ENCODE measurements at places on chromosomes 2 and 18. TPM values are rescaled to one million over a fixed set of nuclear protein-coding genes. Genes with fewer than 3 reads are reported as not detected.

- DNase-seq, result no peak
- peaks cover 7% of the 10 kb centered on the region for H3K4me1 ChIP-seq
- H3K4me3 ChIP-seq, result no peak overlapping the region
- H3K36me3 ChIP-seq, result no peaks in the 10 kb centered on the region
- H3K27me3 ChIP-seq, result no peaks in the 10 kb centered on the region
- no peak overlapping the region for H3K27ac ChIP-seq
Measured at GRCh38 chr2:207408086-207408794, 121.5 kb upstream of the CREB1 start.

DES gene
- total RNA-seq, result not detected

GRCh38 chr2:73982140-73982617 is 2.5 kb upstream of the TET3 start:
- no peak for DNase-seq
- no peaks in the 10 kb centered on the region for H3K27me3 ChIP-seq
- peak overlapping the region; percentile 30 for H3K4me3 ChIP-seq
- H3K4me1 ChIP-seq, result peaks cover 62% of the 10 kb centered on the region
- peaks cover 25% of the 10 kb centered on the region for H3K36me3 ChIP-seq

- H3K4me1 ChIP-seq, result no peaks in the 10 kb centered on the region
- H3K27ac ChIP-seq, result no peak overlapping the region
- H3K4me3 ChIP-seq, result no peak overlapping the region
- H3K27me3 ChIP-seq, result no peaks in the 10 kb centered on the region
- no peak for DNase-seq
Measured at GRCh38 chr18:75839041-75839440, 411.5 kb upstream of the SMIM21 start.

TMEM37 gene
- total RNA-seq, result not detected

DNA sequence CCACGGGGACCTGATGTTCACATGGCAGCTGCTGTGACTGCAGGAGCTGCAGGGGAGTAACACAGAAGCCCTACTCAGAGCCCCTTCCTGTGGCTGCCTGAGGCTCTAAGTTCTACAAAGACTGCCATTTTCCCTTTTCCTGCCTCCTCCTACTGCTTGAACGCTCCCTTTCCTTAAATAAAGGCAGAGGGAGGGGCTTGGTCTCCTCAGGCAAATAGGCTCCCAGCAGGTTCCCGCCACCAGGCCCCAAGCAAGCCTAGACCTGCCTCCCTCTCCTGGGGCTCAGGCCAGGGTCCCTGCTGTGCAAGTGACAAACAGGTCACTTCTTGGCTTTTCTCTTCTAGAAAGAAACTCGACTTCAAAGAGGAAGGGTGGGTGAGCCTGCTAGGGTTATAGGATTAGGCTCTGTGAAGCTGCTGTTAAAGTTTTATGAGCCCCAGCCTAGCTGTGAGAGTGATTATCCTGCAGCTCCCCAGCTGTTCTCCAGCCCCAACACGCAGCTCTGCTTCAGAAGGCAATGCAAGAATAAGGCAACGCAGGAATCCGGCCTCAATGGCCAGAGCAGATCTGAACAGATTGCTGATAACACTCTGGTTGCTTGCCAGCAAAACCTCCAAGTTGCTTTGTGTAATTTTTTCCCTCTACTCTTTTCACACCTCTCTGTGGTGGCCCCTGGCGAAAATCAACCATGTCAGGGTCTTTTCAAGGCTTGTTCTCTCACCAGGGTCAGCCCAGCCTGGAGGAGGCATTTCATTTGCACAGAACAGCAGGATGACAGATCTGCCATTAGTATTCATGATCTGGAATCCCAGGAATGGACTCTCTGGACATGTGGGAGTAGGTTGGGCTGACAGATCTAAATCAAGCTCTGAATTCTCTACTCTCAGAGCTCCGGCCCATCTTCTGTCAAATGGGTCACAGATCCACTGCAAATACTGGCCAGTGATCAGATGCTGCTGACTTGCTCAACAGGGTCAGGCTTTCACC is 71.3 kb downstream of the MRO start:
- H3K27me3 ChIP-seq, result peaks cover 2% of the 10 kb centered on the region
- no peak overlapping the region for H3K4me3 ChIP-seq
- no peak for DNase-seq
- H3K4me1 ChIP-seq, result no peaks in the 10 kb centered on the region

REG3A gene
- not detected for total RNA-seq

DNA sequence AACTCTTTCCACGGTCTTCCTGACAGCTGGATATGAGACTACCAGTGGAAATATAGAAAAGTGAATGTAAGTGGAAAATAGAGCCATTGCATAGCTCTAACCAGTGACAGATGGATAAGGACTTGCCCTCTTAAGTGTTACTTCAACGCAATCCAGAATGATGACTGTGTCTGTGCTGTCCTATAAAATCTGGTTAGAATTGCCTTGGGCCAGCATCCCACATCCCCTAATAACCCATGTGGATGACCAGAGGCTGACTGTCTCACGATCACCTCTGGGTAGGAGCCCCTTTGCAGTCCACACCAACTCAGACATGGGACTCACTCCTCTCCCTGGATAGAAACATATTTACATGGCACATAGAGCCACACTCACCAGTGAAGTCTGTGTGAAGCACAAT is 186.6 kb downstream of the C1D start:
- no peak for DNase-seq
- H3K4me1 ChIP-seq, result no peaks in the 10 kb centered on the region
- H3K36me3 ChIP-seq, result no peaks in the 10 kb centered on the region
- no peak overlapping the region for H3K4me3 ChIP-seq
- no peaks in the 10 kb centered on the region for H3K27me3 ChIP-seq

ARHGAP28 gene
- total RNA-seq, result not detected

DNA sequence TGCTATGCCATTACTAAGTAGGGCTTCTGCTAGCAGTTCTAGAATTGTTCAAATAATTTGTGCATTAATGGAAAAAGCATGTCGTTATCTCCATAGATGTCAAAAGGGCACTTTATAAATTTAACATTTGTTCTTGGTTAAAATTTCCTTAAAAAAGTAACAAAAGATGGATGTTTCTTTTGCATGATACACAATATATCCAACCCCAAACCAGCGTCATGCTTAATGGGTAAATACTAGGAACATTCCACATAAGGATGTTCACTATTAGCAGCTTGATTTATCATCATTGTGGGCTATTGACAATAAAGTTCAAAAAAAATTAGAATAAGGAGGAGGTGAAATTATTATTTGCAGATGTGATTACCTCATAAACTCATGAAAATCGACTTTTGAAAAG is 79.7 kb downstream of the GREB1L start:
- H3K36me3 ChIP-seq, result no peaks in the 10 kb centered on the region
- no peak overlapping the region for H3K4me3 ChIP-seq
- H3K27me3 ChIP-seq, result peaks cover under 1% of the 10 kb centered on the region
- no peak for DNase-seq

ALK gene
- not detected for total RNA-seq

DNA sequence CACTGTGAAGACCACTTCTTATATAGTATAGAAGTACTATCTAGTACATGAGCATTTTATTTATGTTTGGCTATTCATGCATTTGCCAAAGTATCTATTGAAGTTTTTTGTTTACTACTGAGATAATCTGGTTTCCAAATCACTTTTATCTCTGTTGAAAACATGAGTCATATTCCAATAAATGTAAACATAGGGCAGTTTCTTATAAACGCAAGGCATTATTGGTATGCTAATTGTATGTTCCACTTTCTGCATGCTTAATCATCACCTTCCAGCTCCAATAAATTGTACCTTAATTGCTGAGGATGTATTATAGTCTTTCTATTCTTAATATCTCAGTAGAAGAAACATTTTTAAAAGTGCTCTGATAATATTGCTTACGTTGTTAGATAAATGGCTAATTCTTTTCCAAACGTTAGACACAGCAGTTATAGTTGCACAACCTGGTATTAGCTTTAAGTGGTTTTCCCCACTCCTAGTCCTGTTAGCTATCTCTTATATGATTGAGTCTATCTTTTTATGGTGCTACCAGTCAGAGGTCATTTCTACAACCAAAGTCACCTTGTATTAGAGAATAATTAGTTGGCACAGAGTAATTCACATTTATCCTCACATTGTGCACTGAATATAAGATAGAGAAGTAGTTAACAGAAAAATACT is 17.2 kb downstream of the ITGA4 start:
- no peak overlapping the region for H3K4me3 ChIP-seq
- peaks cover 61% of the 10 kb centered on the region for H3K4me1 ChIP-seq
- H3K27me3 ChIP-seq, result no peaks in the 10 kb centered on the region

- no peaks in the 10 kb centered on the region for H3K27me3 ChIP-seq
- peaks cover 10% of the 10 kb centered on the region for H3K4me1 ChIP-seq
- no peaks in the 10 kb centered on the region for H3K36me3 ChIP-seq
- no peak overlapping the region for H3K27ac ChIP-seq
Measured at GRCh38 chr2:23550553-23550952, 165.6 kb downstream of the KLHL29 start.

DNA sequence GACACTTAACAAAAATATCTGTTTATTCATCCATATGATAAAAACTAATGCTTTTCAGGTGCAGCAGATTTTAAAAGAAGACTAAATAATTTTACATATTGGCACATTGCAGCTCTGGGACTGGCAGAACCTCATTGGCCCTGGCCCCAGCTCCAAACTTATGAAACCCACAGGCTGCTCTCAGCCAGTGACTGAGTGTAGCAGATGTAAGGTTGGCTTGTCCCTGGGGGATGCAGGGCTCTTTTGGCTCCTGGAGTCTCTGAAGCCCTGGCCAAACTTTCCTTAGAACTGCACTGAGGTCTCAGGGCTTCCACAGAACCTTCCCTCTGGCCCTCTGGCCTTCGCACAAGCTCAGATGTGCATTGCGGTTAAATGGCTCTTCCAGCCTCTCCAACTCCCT is 725.0 kb upstream of the SOX11 start:
- DNase-seq, result no peak
- no peaks in the 10 kb centered on the region for H3K27me3 ChIP-seq
- H3K27ac ChIP-seq, result no peak overlapping the region
- H3K4me1 ChIP-seq, result no peaks in the 10 kb centered on the region

ASB18 gene
- not detected for total RNA-seq

- no peaks in the 10 kb centered on the region for H3K27me3 ChIP-seq
- H3K4me1 ChIP-seq, result no peaks in the 10 kb centered on the region
- DNase-seq, result no peak
- H3K36me3 ChIP-seq, result no peaks in the 10 kb centered on the region
- H3K4me3 ChIP-seq, result no peak overlapping the region
Measured at GRCh38 chr2:164103271-164103670, 367.5 kb upstream of the FIGN start.

KHK gene
- total RNA-seq, result 12.3 TPM

GRCh38 chr2:109001201-109001600 is 12.2 kb upstream of the EDAR start:
- H3K4me3 ChIP-seq, result no peak overlapping the region
- H3K36me3 ChIP-seq, result no peaks in the 10 kb centered on the region
- H3K27ac ChIP-seq, result no peak overlapping the region
- no peak for DNase-seq
- H3K4me1 ChIP-seq, result no peaks in the 10 kb centered on the region

TMEM169 gene
- 1.3 TPM for total RNA-seq

DNA sequence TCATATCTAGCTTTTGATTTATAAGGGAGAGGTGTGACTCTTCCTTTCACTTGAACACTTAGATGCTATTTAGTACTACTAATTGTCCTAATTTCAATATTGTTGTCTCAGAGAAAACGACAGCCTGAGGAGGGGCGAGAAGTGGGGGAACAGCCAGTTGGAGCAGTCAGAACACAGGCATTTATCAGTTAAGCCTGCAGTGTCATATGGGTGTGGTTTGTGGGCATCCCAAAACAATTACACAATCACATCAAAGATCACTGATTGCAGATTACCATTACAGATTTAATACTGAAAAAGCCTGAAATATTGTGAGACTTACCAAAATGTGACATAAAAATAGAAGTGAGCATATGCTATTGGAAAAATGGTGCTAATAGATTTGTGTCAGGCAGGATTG is 15.8 kb downstream of the TMEM131 start:
- H3K36me3 ChIP-seq, result peaks cover 67% of the 10 kb centered on the region
- peaks cover 14% of the 10 kb centered on the region for H3K4me1 ChIP-seq
- no peak overlapping the region for H3K4me3 ChIP-seq
- DNase-seq, result no peak
- no peaks in the 10 kb centered on the region for H3K27me3 ChIP-seq

DNA sequence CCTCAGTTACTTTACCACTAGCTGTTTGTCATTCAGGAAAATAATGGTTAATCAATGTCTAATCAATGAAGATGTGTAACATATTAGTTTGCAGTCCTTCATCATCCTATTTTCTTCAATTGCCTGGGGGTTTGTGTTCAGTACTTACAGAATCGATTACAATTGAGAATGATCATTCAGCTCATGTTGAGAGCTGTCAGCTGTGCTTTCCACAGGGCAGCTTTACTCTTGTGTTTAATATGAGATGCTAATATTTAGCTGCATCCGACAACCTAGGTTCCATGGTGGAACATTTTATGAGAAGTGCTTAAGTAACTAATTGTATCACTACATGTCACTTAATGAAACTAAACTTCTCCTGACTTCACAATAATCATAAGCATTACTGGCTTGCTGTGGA is 191.9 kb downstream of the GRB14 start:
- no peak for DNase-seq
- H3K36me3 ChIP-seq, result no peaks in the 10 kb centered on the region
- H3K4me3 ChIP-seq, result no peak overlapping the region
- no peaks in the 10 kb centered on the region for H3K27me3 ChIP-seq

- peaks cover 52% of the 10 kb centered on the region for H3K4me1 ChIP-seq
- no peaks in the 10 kb centered on the region for H3K36me3 ChIP-seq
- H3K27me3 ChIP-seq, result peaks cover 23% of the 10 kb centered on the region
- peak; percentile 71 for DNase-seq
- H3K27ac ChIP-seq, result peak overlapping the region; percentile 71
Measured at GRCh38 chr2:85707304-85707703, 13.1 kb downstream of the GNLY start.

- DNase-seq, result no peak
- peaks cover 4% of the 10 kb centered on the region for H3K4me1 ChIP-seq
- H3K27me3 ChIP-seq, result peaks cover 5% of the 10 kb centered on the region
- H3K27ac ChIP-seq, result no peak overlapping the region
- H3K36me3 ChIP-seq, result no peaks in the 10 kb centered on the region
- H3K4me3 ChIP-seq, result no peak overlapping the region
Measured at GRCh38 chr2:121254748-121255147, 30.3 kb downstream of the TFCP2L1 start.

DNA sequence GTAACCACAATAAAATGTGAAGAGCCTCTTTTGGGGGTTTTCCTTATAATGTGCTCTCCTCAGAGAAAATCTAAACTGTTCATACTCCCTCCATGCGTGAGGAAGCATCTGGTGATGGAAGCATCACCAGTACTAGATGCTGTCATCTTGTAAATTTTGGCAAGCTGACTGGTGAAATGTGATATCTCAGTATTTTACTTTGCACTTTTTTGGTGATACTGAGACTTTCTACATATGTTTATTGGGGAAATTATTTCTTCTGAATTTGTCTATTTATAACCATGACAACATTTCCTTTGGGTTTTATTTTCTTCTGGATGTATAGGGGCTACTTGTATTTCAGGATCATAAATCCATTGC is 95.9 kb upstream of the DLGAP1 start:
- no peaks in the 10 kb centered on the region for H3K27me3 ChIP-seq
- H3K27ac ChIP-seq, result no peak overlapping the region
- no peak for DNase-seq
- no peaks in the 10 kb centered on the region for H3K4me1 ChIP-seq
- no peak overlapping the region for H3K4me3 ChIP-seq
- no peaks in the 10 kb centered on the region for H3K36me3 ChIP-seq

IL1B gene
- not detected for total RNA-seq

GRCh38 chr18:2036086-2036485 is 535.2 kb downstream of the METTL4 start:
- no peaks in the 10 kb centered on the region for H3K4me1 ChIP-seq
- no peaks in the 10 kb centered on the region for H3K27me3 ChIP-seq
- DNase-seq, result no peak
- no peak overlapping the region for H3K27ac ChIP-seq

GALNT14 gene
- 0.90 TPM for total RNA-seq
